ENCODE measurements at places on chromosomes 4 and X. TPM values are rescaled to one million over a fixed set of nuclear protein-coding genes. Genes with fewer than 3 reads are reported as not detected.

- DNase-seq = no peak
- H3K27me3 ChIP-seq = no peaks in the 10 kb centered on the region
- no peaks in the 10 kb centered on the region for H3K4me1 ChIP-seq
- no peaks in the 10 kb centered on the region for H3K36me3 ChIP-seq
Observed at GRCh38 chr4:163132469-163133218, 34.0 kb downstream of the NAF1 start.

DNA sequence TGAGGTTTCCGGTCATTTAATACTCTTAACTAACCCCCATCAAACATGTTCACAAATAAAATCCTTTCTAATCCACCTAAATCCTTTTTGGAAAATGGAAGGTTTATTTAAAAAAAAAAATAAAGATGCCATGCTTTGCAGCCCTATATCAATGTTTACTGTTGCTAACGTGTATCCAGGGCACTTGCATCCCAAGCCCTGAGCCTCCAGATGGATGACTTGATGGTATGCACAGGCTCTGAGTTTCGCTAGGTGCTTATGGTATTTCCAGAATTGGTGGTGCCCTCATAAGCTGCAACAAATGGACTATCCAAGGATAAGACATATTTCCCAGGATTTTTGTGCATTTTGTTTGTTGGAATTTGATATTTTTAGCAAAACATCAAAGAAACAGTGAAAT, 257.7 kb downstream of the PRDM5 start:
- no peaks in the 10 kb centered on the region for H3K4me1 ChIP-seq
- no peak overlapping the region for H3K4me3 ChIP-seq
- DNase-seq = no peak
- H3K36me3 ChIP-seq = no peaks in the 10 kb centered on the region

The MAGEA1 gene
- total RNA-seq = not detected

DNA sequence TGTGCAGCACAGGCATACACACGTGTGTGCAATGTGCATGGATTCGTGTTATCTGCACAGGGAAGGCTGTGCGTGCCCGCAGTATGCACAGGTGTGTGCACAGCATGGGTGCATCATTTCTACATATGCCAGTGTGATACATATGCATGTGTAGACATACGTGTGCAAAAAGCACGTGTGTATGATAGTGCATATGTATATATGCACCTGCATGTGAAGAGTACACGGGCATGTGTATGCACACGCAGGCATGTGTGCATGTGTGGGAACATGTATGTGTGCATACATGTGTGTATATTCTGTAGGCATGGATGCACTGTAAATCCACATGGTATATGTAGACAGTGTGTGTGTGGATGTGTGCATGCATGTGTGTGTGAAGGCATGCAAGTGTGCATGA, 3.9 kb upstream of the ADRA2C start:
- H3K4me3 ChIP-seq = no peak overlapping the region
- H3K27me3 ChIP-seq = no peaks in the 10 kb centered on the region
- no peak overlapping the region for H3K27ac ChIP-seq
- no peaks in the 10 kb centered on the region for H3K36me3 ChIP-seq
- DNase-seq = no peak

The CHIC1 gene
- total RNA-seq = 18.1 TPM

DNA sequence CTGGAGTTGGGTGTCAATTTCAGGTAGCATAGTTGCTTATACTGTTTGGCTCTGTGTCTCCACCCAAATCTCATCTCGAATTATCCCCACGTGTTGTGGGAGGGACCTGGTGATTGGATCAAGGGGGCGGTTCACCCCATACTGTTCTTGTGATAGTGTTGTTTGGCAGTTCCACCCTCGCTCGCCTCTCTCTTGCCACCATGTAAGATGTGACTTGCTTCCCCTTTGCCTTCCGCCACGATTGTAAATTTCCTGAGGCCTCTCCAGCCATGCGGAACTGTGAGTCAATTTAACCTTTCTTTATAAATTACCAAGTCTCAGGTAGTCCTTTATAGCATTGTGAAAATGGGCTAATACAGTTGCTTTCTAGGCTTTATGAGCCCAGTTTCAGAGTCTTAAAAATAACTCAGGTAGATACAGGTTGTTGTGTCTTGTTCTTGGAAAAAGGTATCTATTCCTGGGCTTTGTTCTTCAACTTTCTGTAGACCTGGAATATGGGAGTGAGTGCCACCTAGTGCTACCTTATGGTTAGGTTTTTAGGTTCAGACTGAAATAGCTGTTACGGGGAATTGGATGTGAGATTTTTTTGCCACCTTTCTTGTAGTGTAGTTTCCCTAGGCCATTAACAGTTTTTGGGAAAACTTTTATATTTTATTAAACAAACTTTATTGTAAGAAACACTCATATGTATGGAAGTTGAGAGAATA, 15.6 kb downstream of the PGK1 start:
- peaks cover 32% of the 10 kb centered on the region for H3K4me1 ChIP-seq
- no peak for DNase-seq
- no peaks in the 10 kb centered on the region for H3K27me3 ChIP-seq
- no peak overlapping the region for H3K4me3 ChIP-seq
- H3K36me3 ChIP-seq = peaks cover 58% of the 10 kb centered on the region
- no peak overlapping the region for H3K27ac ChIP-seq

- H3K36me3 ChIP-seq = peaks cover 6% of the 10 kb centered on the region
- no peaks in the 10 kb centered on the region for H3K27me3 ChIP-seq
- H3K27ac ChIP-seq = no peak overlapping the region
- peaks cover 14% of the 10 kb centered on the region for H3K4me1 ChIP-seq
Observed at GRCh38 chr4:77036206-77036605, 39.6 kb downstream of the CCNI start.

DNA sequence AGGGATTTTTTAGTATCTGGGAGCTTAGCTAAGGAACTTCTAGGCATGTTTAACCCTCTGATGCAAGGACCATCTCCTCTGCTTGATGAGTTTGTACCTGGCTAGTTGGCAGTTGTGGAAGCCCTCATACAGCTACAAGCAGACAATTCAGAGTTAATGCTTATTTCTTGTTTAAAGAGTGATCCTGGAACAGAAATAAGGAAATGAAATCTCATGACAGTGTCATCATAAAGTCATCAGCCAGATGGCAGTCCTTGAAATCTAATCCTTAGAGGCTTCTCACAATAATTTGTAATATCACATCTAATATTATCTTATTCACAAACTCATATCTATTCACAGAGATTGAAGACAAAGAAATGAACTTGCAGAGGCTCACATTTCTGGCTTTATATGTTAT, 581.6 kb upstream of the FTHL17 start:
- no peaks in the 10 kb centered on the region for H3K27me3 ChIP-seq
- no peak overlapping the region for H3K27ac ChIP-seq
- no peaks in the 10 kb centered on the region for H3K36me3 ChIP-seq
- no peak for DNase-seq
- H3K4me1 ChIP-seq = no peaks in the 10 kb centered on the region

The TLR1 gene
- total RNA-seq = 24.3 TPM

- H3K27me3 ChIP-seq = no peaks in the 10 kb centered on the region
- no peaks in the 10 kb centered on the region for H3K4me1 ChIP-seq
- H3K27ac ChIP-seq = no peak overlapping the region
- no peaks in the 10 kb centered on the region for H3K36me3 ChIP-seq
- no peak for DNase-seq
Observed at GRCh38 chrX:32370456-32371205, 840.7 kb downstream of the DMD start.

- H3K27ac ChIP-seq = no peak overlapping the region
- H3K4me1 ChIP-seq = no peaks in the 10 kb centered on the region
- no peaks in the 10 kb centered on the region for H3K36me3 ChIP-seq
- no peak overlapping the region for H3K4me3 ChIP-seq
- no peaks in the 10 kb centered on the region for H3K27me3 ChIP-seq
- DNase-seq = peak; percentile 60
Observed at GRCh38 chr4:110005461-110006056, 92.9 kb downstream of the EGF start.

The NR3C2 gene
- total RNA-seq = 46.0 TPM

DNA sequence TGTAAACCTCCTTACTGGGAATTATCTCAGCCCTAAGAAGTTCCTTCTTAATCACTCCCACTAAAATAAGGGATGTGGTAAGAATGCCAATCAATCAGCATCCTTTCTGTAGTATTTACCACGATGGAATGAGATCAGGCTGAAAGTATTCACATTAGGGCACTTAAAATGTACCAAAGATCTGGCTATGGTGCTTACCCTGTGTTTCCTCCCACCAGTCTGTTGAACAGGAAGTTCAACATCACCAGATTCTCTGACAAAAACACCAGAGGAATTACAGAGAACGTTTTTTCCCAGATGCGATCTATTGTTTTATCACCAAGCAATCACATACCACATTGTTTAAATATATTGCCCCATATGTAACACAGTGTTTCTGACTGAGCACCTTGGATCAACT, 2.1 kb upstream of the CLCN3 start:
- H3K27me3 ChIP-seq = no peaks in the 10 kb centered on the region
- no peak overlapping the region for H3K4me3 ChIP-seq
- no peaks in the 10 kb centered on the region for H3K36me3 ChIP-seq

- peaks cover 16% of the 10 kb centered on the region for H3K4me1 ChIP-seq
- H3K27me3 ChIP-seq = no peaks in the 10 kb centered on the region
- DNase-seq = no peak
Observed at GRCh38 chr4:159143687-159144086, 40.8 kb downstream of the RAPGEF2 start.

The BRS3 gene
- total RNA-seq = not detected

The RBM47 gene
- 1.5 TPM for total RNA-seq

The RNF212 gene
- total RNA-seq = 2.4 TPM

DNA sequence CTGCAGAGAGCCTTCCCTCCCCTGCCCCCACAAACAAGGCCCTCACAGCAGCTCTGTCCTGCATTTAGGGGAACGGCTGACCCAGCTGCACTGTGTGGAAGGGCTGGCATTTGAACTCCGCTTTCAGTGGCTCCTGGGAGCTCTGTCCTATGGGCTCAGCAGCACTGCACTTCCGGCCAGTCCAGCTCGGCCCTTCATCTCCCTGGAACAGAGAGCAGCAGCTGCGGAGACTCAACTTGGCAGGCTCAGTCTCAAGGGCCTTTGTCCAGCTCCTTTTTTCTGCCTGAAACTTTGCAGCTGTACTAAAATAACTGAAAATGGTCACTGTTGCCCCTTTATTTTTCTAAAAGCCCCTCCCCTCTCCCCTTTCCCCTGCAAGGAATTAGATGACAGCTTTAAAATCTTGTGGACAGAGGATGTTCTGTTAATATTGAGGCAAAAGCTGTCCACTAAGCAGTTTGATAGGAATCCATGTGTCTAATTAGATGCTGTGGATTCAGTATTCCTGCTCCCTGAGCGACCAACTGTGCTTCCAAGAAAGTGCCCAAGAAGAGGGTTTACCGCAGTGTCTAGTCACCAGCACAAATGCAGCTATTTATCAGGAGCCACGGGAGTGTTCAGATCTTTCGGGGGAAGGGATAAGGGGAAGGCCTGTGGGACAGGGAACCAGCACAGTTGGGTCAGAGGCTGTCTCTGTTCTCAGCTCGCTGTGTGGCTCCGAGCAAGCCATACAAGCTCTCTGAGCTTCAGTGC, 133.1 kb downstream of the AFAP1 start:
- peaks cover 11% of the 10 kb centered on the region for H3K4me1 ChIP-seq
- peaks cover 20% of the 10 kb centered on the region for H3K36me3 ChIP-seq
- H3K4me3 ChIP-seq = no peak overlapping the region
- H3K27ac ChIP-seq = no peak overlapping the region

- peak overlapping the region; percentile 11 for H3K27ac ChIP-seq
- no peaks in the 10 kb centered on the region for H3K36me3 ChIP-seq
- DNase-seq = no peak
- no peak overlapping the region for H3K4me3 ChIP-seq
- peaks cover 23% of the 10 kb centered on the region for H3K4me1 ChIP-seq
Observed at GRCh38 chr4:38161208-38162113, 201.3 kb downstream of the PTTG2 start.

The ARX gene
- total RNA-seq = not detected

The ADRA2C gene
- total RNA-seq = not detected

- H3K27ac ChIP-seq = peak overlapping the region; percentile 51
- no peaks in the 10 kb centered on the region for H3K27me3 ChIP-seq
- no peak for DNase-seq
- peak overlapping the region; percentile 52 for H3K4me3 ChIP-seq
- H3K36me3 ChIP-seq = peaks cover 1% of the 10 kb centered on the region
Observed at GRCh38 chrX:11757397-11757718, 679 bp upstream of the MSL3 start.

DNA sequence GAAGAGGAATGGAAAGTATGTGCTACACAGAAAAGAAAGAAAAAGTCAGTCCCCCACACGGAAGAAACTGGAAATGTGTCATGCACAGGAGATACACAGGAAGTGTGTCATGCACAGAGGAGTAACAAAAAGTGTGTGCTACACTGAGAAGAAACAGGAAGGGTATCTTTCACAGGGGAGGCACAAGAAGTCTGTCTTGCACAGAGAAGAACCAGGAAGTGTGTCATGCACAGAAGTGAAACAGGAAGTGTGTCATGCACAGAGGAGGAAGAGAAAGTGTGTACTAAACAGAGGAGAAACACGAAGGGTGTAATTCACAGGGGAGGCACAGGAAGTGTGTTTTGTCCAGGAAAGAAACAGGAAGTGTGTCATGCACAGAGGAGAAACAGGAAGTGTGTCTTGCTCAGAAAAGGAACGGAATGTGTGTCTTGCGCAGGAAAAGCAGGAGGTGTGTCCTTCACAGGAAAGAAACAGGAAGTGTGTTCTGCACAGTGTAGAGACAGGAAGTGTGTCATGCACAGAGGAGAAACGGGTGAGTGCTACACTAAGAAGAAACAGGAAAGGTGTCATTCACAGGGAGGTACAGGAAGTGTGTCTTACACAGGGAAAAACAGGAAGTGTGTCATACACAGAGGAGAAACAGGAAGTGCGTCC, 527.2 kb upstream of the PRKX start:
- no peaks in the 10 kb centered on the region for H3K4me1 ChIP-seq
- H3K4me3 ChIP-seq = peak overlapping the region; percentile 12
- no peaks in the 10 kb centered on the region for H3K36me3 ChIP-seq
- H3K27me3 ChIP-seq = no peaks in the 10 kb centered on the region
- no peak overlapping the region for H3K27ac ChIP-seq
- DNase-seq = peak; percentile 40

The CYLC1 gene
- not detected for total RNA-seq

- H3K27ac ChIP-seq = no peak overlapping the region
- no peak for DNase-seq
- no peaks in the 10 kb centered on the region for H3K36me3 ChIP-seq
- no peak overlapping the region for H3K4me3 ChIP-seq
Observed at GRCh38 chr4:173802662-173803022, 272.6 kb upstream of the HAND2 start.

The NAA11 gene
- total RNA-seq = not detected

GRCh38 chrX:35098419-35098818, 155.8 kb downstream of the FAM47B start:
- DNase-seq = no peak
- H3K36me3 ChIP-seq = no peaks in the 10 kb centered on the region
- no peaks in the 10 kb centered on the region for H3K4me1 ChIP-seq
- no peak overlapping the region for H3K4me3 ChIP-seq

DNA sequence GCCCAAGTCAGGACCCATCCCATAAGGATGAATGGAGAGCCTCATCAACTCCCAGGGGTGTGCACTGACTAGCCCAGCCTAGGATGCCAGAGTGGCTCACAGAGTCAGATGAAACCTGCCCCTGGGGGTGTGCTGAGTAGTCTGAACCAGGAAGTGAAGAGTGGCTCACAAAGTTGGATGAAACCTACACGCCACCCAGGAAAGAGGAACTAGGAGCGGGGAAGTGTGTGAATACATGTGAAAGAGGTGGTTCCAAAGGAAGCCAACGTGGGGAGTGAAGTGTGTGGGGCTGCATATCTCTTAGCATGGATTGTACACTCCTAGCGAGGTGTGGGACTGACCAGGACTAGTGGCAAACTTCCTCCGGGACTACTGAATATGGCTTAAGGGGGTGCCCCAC, 902.1 kb upstream of the NDST4 start:
- no peaks in the 10 kb centered on the region for H3K4me1 ChIP-seq
- DNase-seq = no peak
- no peak overlapping the region for H3K27ac ChIP-seq
- no peak overlapping the region for H3K4me3 ChIP-seq
- H3K27me3 ChIP-seq = no peaks in the 10 kb centered on the region
- H3K36me3 ChIP-seq = no peaks in the 10 kb centered on the region

Data from CD4-positive, alpha-beta memory T cell (primary cell).